Activated naive CD8-positive, alpha-beta T cell treated with anti-CD3 and anti-CD28 coated beads, Interleukin-2, amount 10 ng/mL, durations not matched to agents 7 days and 5 days (primary cell): ENCODE measurements at places on chromosomes 11 and 22. TPM values are rescaled to one million over a fixed set of nuclear protein-coding genes. Genes with fewer than 3 reads are reported as not detected.
A peak's percentile ranks its signal among the peaks of the same experiment; 100 is the strongest.

PRG2 gene
- total RNA-seq = not detected

DERL3 gene
- total RNA-seq = 9.6 TPM

MISFA gene
- total RNA-seq = 2.2 TPM

STK33 gene
- 2.1 TPM for total RNA-seq

DNA sequence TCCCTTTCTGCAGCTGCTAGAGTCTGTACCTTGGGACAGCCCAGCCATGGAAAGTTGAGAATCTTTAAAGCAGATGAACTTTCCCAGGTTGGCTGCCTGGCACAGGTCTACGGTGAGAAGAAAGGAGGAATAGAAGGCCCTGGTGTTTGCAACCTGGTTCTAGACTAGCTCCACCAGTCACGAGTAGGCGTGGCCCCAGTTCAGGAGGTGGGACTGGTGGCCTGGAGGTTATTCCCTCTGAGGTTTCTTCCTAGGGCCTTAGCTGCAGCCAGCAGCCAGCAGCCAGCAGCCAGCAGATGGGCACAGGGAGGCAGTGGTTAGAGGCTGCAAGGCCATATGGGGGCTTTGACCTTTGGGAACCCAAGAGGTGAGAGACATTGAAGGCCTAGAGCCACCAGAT is 40.9 kb downstream of the PRDM11 start:
- DNase-seq = no peak
- H3K4me3 ChIP-seq = no peak overlapping the region
- H3K4me1 ChIP-seq = no peaks in the 10 kb centered on the region
- no peaks in the 10 kb centered on the region for H3K27me3 ChIP-seq

GRCh38 chr11:92794783-92795182 is 174.7 kb upstream of the MTNR1B start:
- no peaks in the 10 kb centered on the region for H3K27me3 ChIP-seq
- H3K36me3 ChIP-seq = no peaks in the 10 kb centered on the region
- H3K4me1 ChIP-seq = no peaks in the 10 kb centered on the region
- no peak overlapping the region for H3K27ac ChIP-seq
- no peak for DNase-seq

DNA sequence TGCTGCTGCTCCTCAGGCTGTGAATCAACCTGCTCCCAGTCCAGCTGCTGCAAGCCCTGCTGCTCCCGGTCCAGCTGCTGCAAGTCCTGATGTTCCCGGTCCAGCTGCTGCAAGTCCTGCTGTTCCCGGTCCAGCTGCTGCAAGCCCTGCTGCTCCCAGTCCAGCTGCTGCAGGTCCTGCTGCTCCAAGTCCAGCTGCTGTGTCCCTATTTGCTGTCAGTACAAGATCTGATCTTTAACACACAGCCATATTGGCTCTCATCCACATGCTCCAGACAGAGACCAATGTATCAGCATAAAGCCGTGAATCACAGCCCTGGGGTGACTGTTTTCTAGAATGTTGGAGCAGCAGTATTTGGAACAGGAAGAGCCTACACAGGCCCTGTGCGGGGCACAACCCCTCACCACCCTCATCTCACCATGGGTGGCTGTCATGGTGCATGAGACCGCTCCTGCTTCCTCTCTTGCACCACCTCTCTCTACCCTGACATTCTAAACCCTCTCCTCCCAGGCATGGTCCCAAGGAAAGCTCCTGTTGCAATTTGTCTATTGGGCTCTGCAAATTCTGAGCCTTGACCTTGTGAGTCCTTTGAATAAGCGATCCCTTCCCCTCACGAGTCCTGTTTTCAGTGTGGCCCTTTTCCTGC is 3.5 kb downstream of the KRTAP5-10 start:
- H3K4me3 ChIP-seq = no peak overlapping the region
- no peak overlapping the region for H3K27ac ChIP-seq
- no peaks in the 10 kb centered on the region for H3K36me3 ChIP-seq

DNA sequence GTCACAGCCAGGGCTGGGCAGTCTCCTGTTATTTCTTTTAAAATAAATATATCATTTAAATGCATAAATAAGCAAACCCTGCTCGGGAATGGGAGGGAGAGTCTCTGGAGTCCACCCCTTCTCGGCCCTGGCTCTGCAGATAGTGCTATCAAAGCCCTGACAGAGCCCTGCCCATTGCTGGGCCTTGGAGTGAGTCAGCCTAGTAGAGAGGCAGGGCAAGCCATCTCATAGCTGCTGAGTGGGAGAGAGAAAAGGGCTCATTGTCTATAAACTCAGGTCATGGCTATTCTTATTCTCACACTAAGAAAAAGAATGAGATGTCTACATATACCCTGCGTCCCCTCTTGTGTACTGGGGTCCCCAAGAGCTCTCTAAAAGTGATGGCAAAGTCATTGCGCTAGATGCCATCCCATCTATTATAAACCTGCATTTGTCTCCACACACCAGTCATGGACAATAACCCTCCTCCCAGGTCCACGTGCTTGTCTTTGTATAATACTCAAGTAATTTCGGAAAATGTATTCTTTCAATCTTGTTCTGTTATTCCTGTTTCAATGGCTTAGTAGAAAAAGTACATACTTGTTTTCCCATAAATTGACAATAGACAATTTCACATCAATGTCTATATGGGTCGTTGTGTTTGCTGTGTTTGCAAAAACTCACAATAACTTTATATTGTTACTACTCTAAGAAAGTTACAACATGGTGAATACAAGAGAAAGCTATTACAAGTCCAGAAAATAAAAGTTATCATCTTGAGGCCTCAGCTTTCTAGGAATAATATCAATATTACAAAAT is 13.4 kb downstream of the OR51B4 start:
- no peaks in the 10 kb centered on the region for H3K27me3 ChIP-seq
- DNase-seq = no peak
- no peaks in the 10 kb centered on the region for H3K36me3 ChIP-seq
- H3K4me3 ChIP-seq = no peak overlapping the region

- no peak overlapping the region for H3K4me3 ChIP-seq
- H3K36me3 ChIP-seq = no peaks in the 10 kb centered on the region
- DNase-seq = no peak
- peaks cover 23% of the 10 kb centered on the region for H3K27me3 ChIP-seq
- H3K4me1 ChIP-seq = no peaks in the 10 kb centered on the region
Observed at GRCh38 chr22:32286290-32286840, 31.2 kb upstream of the SLC5A4 start.

DNA sequence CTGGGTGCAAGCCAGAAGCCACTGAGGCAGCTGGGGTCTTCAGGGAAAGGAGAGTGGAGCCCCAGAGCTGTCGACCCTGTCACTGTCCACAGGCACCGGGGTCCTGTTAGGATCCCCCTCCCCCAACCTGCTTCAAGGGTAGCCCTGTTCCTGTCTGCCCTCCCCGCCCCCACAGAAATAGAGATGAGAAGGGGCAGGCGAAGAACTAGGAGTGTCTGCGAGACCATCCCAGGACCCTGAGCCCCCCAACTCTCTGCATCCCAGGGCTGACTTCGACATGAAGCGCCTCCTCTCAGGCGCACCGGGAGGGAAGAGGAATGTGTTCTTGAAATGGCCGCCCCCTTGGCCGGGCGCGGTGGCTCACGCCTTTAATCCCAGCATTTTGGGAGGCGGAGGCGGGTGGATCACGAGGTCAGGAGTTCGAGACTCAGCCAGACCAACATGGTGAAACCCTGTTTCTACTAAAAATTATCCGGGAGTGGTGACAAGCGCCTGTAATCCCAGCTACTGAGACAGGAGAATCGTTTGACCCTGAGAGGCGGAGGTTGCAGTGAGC is 607 bp upstream of the ZNF70 start:
- H3K27ac ChIP-seq = peak overlapping the region; percentile 79
- peaks cover 1% of the 10 kb centered on the region for H3K36me3 ChIP-seq
- DNase-seq = no peak
- H3K4me1 ChIP-seq = peaks cover 12% of the 10 kb centered on the region

- no peak overlapping the region for H3K27ac ChIP-seq
- no peaks in the 10 kb centered on the region for H3K4me1 ChIP-seq
- no peaks in the 10 kb centered on the region for H3K36me3 ChIP-seq
Observed at GRCh38 chr11:69471729-69472540, 9.5 kb upstream of the LINC01488 start.

DNA sequence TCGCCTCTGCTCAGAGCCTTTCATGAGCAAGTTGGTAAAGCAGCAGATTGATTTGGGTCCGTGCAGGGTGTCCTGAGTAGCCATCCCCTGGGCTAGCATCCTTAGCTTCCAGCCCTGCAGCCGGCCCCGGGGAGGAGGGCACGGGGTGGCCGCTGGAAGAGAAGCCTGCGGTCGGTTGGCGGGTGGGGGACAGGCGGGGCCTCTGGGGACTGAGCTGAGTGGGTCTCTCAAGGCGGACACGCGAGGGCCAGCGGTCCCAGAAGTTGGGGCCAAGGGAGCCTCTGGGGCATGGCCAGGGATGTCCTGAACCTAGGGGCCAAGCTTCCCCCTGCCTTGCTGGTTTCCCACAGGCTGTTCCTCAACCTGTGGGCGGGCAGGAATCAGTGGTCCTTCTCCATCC is 143.0 kb downstream of the TBC1D22A start:
- DNase-seq = no peak
- no peak overlapping the region for H3K27ac ChIP-seq
- H3K4me1 ChIP-seq = peaks cover 3% of the 10 kb centered on the region
- no peaks in the 10 kb centered on the region for H3K36me3 ChIP-seq

DNA sequence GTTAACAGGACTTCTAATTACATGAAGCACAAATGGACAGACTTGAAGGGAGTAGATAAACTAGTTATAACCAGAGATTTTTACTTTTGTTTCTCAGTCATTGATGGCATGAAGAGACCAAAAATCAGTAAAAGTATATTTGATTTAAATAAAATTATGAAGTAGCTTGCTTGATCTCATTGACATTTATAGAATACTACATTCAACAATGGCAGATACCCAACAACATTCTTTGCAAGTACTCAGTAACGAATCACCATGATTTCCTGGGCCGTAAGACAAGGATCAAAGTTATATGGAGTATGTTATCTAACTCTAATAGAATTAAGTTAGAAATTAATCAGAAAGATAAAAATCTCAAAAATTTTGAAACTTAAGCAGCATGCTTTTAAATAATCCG is 317.6 kb downstream of the TBC1D22A start:
- no peak overlapping the region for H3K27ac ChIP-seq
- H3K4me1 ChIP-seq = no peaks in the 10 kb centered on the region
- no peak overlapping the region for H3K4me3 ChIP-seq
- DNase-seq = no peak
- H3K36me3 ChIP-seq = peaks cover 22% of the 10 kb centered on the region

DNA sequence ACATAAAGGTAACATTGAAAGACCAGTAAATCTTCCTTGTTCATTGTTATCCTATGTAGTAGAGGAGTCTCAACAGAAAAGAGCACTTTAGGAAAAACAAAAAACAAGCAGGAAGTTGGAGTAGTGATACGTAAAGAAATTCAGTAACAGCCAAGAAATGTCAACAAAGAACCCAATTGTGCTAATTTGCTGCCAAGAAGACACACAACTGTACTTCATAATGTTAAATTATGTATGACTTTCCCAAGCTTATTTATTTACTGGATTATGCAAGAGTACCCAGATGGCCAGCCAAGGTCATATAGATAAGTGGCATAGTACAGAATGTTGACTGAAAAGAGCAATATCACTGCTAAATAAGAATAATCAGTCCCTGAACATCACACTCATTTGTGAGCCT is 264.7 kb upstream of the CCDC179 start:
- no peak overlapping the region for H3K27ac ChIP-seq
- H3K4me3 ChIP-seq = no peak overlapping the region
- no peaks in the 10 kb centered on the region for H3K36me3 ChIP-seq
- H3K27me3 ChIP-seq = no peaks in the 10 kb centered on the region

DNA sequence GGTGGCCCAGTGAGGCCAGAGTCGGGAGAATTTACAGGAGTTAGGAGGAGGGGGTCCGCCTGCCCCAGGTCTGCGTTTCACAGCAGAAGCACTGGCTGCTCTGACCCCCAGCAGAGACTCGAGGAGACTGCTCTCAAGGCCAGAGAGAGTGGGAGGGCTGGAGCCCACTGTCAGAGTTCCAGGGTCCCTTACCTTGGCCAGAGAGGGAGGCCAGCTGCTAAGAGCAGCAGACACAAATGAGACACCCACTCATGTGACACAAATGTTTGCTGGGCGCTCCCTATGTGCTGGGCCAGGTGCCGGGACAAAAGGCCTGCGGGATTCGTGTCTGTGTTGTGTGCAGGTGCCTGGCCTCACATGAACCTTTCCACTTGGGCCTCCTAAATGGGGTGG is 2.8 kb upstream of the TNFRSF13C start:
- H3K27me3 ChIP-seq = peaks cover 20% of the 10 kb centered on the region
- H3K4me3 ChIP-seq = no peak overlapping the region
- H3K27ac ChIP-seq = no peak overlapping the region
- DNase-seq = no peak

DNA sequence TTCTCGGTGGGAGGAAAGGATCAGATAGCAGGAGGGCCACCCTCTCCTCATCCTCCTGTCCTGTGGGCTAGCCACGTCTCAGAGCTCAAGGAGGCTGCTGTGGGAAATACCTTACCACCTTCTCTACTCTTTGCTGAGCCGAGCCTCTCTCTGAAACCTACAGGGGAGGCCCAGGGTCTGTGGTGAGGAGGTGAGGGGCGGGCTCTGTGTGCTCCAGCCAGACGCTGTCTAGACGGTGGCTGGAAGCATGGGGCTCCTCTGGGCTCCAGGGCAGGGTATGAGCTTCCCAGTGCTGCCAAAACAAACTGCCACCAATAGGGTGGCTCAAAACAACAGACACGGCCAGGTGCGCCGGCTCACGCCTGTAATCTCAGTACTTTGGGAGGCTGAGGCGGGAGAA is 5.5 kb upstream of the TMPRSS6 start:
- H3K4me1 ChIP-seq = peaks cover 29% of the 10 kb centered on the region
- DNase-seq = no peak
- peaks cover 24% of the 10 kb centered on the region for H3K36me3 ChIP-seq
- H3K4me3 ChIP-seq = no peak overlapping the region

DNA sequence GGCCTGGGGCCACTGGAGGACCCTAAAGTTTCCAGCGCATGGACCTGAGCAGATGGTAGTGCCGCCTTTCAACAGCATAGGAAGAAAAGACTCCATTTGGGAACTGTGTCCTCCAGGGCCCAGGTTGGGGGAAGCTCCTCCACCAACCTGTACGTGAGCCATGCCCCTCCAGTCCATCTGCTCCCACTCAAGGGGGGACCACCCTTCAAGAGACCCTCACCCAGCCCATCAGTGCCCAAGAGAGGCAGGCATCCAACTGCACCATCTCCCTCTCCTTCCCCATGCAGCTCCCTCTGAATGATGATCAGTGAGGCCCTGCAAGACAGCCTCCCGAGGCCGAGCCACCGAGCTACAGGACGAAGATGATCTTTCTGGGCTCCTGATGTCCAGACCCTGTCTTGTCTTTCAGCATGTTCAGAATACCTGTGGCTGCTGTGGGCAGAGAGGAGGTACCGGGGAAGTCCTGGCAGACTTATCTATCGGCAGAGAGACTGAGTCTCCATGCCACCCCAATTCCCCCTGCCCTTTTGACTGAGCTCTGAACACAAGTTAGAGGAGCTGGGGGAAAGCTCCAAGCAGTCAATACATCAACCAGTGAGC is 25.0 kb upstream of the JAM3 start:
- DNase-seq = no peak
- H3K27ac ChIP-seq = peak overlapping the region; percentile 18
- H3K4me3 ChIP-seq = no peak overlapping the region
- H3K36me3 ChIP-seq = no peaks in the 10 kb centered on the region
- H3K4me1 ChIP-seq = peaks cover 6% of the 10 kb centered on the region
